Suppressor macrophage (primary cell): ENCODE measurements at places on chromosomes 3 and 15.

- peak; percentile 67 for DNase-seq
These were observed 60.5 kb downstream of the TOP2B start for GRCh38 chr3:25604107-25604805.

DNA sequence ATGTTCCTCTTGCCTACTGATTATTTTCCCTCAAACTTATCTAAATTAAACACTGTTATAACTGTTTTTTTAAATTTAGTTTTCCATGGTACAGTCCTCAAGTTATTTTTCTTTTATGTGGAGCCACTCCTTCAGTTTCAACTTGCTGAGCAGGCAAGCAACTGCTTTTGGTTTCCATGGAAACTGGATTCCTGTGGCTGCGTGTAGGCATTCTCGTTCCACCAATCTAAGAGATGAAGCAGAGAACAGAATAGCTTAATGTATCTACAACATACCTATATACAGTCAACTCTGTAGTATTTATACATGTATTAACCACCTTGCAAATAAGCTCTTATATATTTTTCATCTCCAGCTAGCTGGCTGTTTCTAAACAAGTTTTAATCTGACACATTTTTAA is 25.8 kb upstream of the ANXA2 start:
- DNase-seq = peak; percentile 68

- peak; percentile 40 for DNase-seq
These were observed 1.0 kb downstream of the LPP start for GRCh38 chr3:188154809-188155574.

DNA sequence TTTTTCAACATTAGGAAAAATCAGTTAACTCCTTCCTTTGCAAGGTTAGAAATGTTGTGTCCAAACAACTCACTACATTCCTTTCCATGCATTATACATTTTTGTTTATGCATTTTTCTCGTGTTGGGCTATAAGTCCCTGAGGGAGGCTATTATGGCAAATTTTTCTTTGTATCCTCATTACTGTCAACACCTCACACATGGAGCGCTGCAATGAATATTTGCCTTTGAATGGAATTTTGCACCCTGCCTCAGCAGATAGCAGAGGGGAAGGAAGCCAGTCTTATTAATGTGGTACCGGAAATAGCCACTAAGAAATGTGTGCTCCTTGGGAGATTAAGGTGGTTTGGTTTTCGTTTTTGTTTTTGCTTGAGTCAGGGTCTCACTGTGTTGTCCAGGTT is 134.7 kb downstream of the THSD4 start:
- DNase-seq = no peak

DNA sequence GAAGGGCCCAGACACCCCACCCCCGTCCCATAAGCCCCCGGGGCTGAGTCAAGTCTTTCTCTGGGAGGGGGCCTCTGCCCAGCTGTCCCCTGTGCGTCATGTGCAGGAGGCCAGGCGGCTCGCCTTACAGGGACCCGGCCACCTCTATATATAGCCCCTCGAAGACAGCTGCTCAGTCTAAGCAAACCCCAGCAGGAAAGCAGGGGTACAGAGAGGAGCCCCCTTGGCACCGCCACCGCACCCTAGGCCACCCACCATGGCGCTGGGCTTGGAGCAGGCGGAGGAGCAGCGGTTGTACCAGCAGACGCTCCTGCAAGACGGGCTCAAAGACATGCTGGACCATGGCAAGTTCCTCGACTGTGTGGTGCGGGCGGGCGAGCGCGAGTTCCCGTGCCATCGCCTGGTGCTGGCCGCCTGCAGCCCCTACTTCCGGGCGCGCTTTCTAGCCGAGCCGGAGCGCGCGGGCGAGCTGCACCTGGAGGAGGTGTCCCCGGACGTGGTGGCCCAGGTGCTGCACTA is at the start of gene KLHL40:
TSS of gene KLHL40 (plus strand) at position 175 of the 519 bp plus-strand sequence. CDS start at position 257, 82 bp downstream.
- DNase-seq = no peak

- no peak for DNase-seq
These were observed 311.4 kb downstream of the UNC13C start for GRCh38 chr15:54289590-54290136.

DNA sequence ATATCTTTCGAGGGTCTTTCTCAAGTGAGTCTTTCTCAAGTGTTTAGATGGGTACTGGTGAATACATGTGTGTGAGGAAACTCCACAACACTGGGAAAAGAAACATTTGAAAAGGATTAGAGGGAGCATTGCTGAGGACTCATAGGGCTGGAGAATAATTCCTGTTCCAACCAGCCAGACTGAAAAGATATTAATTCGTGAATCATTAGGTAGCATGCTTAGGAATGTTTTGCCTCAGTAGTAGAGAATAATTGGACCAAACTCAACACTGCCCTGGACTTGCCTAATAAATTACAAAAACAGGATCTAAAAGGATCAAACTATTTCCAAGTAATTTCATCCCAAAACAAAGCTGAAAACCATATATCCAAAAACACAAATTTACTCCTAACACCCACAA is 17.3 kb downstream of the PP2D1 start:
- no peak for DNase-seq

DNA sequence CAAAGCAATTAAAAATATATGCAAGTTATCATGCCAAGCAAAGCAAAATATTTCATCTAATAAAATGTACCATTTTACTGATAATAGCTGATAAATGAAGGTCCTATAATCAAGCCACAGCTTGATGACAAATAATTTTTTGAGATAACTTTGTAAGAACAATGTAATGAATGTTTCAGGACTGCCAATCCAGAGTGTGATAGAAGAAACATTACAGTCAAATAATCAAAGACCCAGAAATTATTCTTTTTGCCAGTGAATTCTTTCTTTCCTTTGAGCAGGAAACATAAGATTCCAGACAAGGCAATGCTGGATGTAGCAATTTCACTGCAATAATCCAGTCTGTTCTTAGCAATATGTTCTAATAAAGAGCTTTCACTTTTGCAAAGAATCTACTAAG is 556.1 kb downstream of the PLOD2 start:
- DNase-seq = no peak

DNA sequence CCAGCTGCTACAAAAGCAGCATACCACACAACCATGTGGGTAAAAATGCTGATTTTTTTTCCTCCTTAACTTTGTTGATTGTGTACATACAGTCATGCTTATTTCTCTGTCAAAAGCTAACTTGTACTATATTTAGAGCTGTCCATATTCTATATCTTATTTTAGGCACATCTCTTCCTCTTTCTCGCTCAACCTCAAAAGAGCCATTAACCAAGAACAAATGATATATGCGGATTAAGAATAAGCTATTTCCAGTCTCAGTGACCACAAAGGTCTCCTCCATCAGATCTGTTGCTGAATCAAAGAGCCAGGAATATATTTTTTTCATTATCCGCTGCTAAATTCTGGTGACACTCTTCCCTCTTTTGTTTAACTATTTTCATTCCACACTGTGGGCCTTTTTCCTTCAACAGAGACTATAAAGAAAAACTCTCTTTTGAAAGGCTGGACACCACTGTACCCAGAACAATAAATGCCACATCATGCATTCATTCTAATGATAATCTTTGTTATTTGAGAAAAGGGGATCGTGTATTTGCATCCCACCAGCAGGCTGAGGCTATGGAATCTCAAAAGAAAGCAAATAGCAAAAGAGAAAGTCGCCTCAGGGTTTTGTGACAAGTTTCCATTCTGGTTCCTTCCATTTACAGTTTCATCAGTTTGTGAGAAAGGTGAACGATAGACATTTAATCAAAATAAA is 8.0 kb downstream of the TMEM212 start:
- no peak for DNase-seq

- DNase-seq = no peak
These were observed 314.8 kb downstream of the BCHE start for GRCh38 chr3:165522386-165522785.

DNA sequence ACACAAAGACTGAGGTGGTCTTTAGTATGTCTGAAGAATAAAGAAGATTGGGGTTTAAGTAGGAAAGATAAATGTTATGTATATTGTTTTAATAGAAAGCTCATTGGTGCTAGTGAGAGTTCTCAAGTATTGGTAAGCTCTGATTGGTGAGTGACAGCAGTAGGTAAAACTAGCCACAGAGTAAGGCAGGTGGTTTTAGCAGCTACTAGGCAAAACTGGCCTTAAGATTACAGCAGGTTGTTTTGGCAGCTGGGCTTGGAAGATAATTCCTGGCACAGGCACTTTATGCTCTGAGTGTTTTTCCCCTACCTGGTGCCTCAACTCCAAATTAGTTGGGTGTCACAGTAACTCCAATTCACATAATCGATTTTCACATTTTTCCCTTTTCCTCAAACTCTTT is 66.3 kb downstream of the STAG1 start:
- DNase-seq = no peak

DNA sequence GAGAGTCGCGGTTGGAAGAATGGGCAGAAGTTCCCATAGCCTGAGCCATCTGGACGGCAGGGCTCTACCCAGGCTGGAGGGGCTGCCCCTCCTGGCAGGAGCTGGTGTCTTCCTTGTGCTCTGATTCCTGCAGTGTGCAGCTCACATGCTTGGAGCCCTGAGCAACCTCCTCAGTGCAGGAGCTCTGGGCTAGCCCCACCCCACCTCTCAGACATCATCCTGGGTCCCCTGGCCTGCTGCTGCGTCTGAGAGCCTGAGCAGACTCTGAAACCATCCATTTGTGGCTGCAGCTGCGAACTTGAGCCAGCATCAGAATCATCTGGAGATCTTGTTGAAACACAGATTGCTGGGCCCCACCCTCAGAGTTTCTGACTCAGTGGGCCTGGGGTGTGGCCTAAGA is 42.8 kb downstream of the POMGNT2 start:
- no peak for DNase-seq

DNA sequence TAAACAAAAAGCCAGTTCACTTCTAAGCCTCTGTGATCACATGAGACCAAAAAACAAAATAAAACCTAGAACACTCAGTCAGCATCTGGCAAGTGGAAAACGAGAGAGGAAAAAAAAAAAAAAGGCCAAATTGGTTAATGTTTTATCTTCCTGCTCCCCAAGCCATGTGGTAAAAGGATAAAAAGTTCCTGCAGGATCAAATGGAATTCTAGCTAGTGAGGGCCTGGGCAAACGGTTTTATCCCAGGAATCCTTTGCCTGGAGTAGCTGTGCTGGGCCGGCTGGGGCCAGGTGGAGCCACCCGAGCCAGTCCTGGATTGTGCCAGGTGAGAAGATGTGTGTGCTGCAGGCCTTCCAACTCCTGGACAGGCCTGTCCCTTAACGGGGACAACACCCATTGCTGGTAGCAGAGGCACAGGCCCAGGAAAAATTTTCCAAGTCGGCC is 13.2 kb downstream of the SMAD6 start:
- DNase-seq = no peak

DNA sequence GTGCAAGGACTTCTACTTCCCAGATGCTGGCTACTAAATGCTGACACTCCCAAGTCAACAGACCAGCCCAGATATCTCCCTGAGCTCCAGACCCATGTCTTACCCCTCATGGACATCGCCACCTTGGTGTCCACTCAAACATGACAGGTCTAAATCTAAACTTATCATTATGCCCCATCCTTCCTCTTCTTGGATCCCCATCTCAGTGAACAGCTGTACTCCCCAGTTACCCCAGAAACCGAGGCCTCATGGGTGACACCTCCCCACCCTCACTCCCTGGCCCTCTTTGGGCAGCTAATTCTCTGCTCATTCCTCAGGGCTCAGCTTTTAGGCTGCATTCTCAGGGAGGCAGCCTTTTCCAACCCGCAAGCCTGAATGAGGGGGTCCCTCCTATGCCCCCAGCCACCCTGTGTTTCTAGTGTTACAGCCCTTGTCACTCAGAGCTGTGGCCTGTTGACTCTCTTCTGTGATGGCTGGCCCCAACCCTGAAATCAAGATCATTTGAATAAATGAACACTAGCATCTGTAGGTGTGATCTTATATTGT is 5.4 kb downstream of the EHD4 start:
- peak; percentile 28 for DNase-seq

GRCh38 chr3:123305192-123305591 is 103.4 kb downstream of the SEC22A start:
- DNase-seq = peak; percentile 18

GRCh38 chr3:70771426-70772147 is 459.1 kb upstream of the MDFIC2 start:
- DNase-seq = peak; percentile 57

- DNase-seq = no peak
These were observed 7.5 kb upstream of the TARS3 start for GRCh38 chr15:101731746-101732145.

DNA sequence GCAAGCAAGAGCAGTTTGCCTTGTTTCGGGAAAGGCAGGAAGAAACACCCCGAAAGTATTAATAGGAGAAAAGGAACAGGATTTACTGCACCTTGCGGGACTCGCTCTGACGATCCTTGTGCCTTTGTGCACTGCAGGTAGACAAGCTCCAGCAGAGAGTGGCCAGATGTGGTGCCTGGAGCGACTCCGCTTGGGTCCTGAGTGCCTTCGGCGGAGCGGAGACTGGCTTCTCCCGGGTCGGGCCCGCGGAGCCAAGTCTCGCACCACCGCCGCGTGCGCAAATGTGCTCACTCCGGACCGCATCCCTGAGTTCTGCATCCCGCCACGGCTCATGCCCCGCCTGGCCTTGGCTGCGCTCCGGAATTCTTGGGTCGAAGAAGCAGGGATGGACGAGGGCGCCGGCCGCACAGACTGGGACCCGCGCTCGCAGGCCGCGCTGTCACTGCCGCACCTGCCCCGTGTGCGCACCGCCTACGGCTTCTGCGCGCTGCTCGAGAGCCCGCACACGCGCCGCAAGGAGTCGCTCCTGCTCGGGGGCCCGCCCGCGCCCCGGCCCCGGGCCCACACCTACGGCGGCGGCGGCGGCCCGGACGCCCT is 769 bp downstream of the C2CD4A start:
- DNase-seq = no peak

DNA sequence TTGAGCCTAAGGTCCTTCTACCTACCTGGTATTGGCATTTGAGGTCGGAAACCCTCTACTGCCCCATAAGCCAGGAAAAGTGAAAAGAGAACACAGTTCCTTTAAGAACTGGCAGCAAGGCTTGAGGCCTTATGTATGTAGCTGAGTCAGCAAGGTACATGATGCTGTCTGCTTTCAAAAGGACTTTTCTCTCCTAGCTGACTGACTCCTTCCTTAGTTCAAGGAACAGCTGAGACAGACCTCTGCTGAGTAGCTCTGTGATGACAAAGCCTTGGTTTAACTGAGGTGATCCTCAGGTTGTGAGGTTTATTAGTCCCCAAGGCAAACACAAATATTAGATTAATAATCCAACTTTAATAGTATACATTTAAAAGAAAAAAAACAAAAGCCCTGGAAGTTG is 45.8 kb downstream of the ADPGK start:
- DNase-seq = no peak

DNA sequence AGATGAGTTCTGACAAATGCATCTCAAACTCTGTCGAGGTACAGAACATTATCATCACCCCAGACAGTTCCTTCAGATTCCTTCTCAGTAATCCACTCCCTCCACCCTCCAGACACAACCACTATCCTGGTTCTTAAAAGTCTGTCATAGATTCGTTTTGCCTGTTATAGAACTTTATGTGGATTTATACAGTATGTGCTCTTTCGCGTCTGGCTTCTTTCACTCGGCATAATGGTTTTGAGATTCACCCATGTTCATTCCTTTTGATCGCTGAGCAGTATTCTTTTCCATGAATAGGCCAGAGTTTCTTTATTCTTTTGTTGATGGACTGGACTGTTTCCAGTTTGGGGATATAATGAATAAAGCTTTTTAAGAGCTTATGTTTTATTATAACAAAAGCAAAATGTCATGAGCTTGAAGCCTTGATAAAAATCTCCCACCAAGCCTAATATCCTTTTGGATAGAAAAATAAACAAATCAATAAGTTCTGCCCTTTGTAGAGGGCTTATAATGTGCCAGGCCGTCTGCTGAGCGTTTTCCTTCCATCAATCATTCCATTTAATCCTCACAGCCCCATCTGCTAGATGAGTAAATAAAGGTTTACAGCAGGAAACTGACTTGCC is 21.3 kb upstream of the RFTN1 start:
- no peak for DNase-seq

- no peak for DNase-seq
These were observed 3.1 kb downstream of the PCYT1A start for GRCh38 chr3:196284396-196284795.

GRCh38 chr3:115876876-115877614 is 253.7 kb downstream of the GAP43 start:
- DNase-seq = no peak
